ENCODE measurements at places on chromosomes 6 and 20.
A peak's percentile ranks its signal among the peaks of the same experiment; 100 is the strongest.

GRCh38 chr20:38123021-38123587, 42.0 kb downstream of the TGM2 start:
- peak; percentile 26 for DNase-seq

- DNase-seq, result no peak
Observed at GRCh38 chr6:80105972-80106417, 476 bp upstream of the BCKDHB start.

GRCh38 chr6:88266126-88266525, 100.0 kb upstream of the CNR1 start:
- DNase-seq, result no peak

GRCh38 chr6:134911547-134911946, 38.4 kb downstream of the ALDH8A1 start:
- DNase-seq, result no peak

Data from ovary (tissue), 10 donors.